ENCODE measurements at places on chromosomes 13 and 19.

- DNase-seq, result no peak
These were observed 11.5 kb downstream of the CEACAM19 start for GRCh38 chr19:44682807-44683206.

DNA sequence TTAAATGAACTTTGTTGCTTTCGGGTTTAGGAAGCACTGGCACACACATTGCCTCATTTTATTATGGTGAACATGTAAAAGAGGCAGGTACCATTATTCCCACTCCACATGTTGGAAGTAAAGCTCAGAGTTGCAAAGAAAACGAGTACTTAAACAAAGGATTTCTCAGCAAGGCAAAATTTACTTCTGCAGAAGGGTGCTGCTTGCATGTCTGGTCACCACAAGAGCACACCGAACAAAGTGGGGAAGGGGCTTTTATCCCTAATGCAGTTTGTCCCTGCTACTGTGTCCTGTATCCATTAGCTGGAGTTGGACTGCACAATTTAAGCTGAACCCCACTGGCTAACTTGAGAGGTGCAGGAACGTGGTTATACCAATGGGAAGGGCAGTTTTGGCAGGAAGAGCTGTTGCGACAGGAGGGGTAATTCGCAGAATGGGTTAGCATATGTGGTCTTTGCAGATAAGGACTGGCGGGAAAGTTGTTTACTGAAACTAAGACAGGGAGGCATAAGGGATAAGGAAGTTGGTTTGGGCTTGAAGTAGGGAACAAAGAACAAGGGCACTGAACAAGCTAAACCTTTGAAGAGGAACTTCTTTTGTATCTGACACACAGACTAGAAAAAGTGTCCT is 545.5 kb downstream of the UQCRFS1 start:
- no peak for DNase-seq

DNA sequence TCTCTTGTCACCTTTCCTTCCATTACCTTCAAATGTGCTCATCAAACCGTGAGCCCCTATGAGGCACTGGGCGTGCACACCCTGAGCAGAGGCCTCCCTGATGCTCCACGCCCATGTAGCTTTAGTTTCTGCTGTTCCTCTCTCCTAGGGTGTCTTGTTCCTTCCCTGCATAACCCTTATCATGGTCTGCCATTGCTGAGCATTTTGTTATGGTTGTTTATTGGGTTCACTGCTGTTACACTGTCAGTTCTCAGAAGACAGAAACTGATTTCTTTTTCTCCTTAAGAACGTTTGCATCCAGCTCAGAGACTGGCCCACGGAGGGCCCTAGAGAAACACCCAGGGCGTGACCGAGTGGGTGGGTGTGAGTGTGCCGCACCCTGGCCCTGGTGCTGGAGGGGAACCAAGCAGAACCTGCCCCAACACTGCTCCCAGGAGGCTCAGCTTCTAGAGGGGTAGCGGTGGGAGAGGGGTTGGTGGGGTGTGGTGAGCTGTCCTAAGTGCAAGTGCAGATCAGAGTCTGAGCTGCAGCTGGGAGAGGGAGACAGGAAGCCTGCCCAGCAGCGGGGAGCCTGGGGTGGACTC is 61.4 kb upstream of the URI1 start:
- no peak for DNase-seq

DNA sequence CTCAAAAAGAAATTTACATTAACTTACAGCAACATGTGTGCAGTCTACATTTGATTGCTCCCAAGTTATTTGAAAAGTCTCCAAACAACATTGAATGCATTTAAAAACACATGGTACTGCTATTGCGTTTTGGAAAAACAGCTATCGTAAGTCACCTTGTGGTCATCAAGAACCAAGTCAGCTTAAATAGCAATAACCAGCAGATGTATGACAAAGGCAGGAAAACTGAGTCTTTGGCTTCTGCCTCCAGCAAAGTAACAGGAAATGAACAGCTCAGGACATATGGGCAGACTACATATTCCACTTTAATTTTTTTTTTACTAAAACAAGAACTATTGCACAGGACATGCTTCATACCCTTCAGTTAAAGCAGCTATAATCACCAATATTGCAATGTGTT is 580.6 kb upstream of the SPRY2 start:
- no peak for DNase-seq

GRCh38 chr19:41700381-41701195 is 7.8 kb upstream of the CEACAM5 start:
- DNase-seq, result no peak

- DNase-seq, result no peak
These were observed 127.5 kb downstream of the LIG4 start for GRCh38 chr13:108087810-108088209.

GRCh38 chr19:35000647-35001501 is 751 bp downstream of the GRAMD1A start:
- peak; percentile 73 for DNase-seq

GRCh38 chr13:46539231-46539630 is 13.7 kb upstream of the LRCH1 start:
- DNase-seq, result no peak

DNA sequence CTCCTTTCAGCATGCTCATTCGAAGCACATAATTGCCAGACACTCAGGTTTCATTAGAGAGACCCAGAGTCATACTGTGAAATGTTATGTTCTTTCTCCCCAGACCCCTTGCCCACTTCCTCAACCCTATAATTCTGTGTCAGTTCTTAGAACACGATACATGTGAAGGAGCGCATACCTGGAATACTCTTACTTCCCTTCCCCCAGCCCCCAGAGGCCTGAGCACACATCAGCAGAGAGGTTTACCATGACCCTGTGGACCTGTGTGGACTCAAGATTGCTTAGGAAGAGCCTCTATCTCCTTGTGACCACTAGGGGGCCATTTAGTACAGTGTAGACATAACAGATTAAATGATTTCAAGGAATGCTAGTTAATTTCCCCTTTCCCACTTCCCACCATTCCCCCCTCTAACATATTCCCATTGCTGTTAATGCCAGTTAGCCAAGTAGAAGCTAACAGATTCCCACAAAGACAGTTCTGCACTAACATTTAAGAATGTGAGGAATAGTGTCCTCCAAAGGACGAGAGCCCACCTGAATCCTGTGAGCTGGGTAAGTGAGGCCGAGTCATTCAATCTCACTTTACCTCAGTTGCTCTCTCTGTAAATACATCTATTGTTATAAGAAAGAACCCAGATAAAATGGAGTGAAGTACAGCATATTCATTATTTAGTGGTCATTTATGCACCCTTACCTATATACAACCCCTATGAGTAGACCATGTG is 154.2 kb upstream of the MAB21L1 start:
- DNase-seq, result no peak

DNA sequence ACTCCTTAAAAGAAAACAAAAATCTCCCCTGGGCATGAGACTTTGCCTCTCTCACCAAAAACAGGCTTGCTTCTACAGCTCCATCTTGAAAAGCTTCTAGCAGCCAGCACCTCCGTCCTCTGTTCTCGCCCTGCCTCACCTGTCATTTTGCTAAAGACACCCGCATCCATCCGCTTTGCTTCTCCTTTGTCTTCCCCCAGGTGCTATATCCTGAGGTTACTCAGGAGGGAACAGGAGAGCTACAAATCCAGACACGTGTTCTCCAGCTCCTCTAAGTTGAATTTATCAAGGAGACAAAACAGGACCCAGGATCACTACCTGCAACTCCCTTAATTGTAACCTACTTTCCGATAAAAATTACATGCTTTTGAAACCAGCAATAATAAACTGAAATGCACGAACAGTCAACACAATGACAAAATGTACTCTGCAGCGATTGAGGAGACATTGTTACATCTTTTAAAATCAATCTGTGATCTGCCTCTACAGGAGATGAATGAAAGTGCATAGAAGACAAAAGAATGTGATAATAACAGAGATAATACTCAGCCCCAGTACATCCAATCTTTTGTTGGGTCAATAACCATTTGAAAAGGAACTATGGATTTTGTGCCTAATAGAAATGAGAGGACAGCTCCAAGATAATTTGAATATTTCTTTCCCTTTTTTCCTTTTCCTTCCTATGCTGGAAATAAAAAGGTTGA is 221.2 kb downstream of the DCLK1 start:
- DNase-seq, result no peak

DNA sequence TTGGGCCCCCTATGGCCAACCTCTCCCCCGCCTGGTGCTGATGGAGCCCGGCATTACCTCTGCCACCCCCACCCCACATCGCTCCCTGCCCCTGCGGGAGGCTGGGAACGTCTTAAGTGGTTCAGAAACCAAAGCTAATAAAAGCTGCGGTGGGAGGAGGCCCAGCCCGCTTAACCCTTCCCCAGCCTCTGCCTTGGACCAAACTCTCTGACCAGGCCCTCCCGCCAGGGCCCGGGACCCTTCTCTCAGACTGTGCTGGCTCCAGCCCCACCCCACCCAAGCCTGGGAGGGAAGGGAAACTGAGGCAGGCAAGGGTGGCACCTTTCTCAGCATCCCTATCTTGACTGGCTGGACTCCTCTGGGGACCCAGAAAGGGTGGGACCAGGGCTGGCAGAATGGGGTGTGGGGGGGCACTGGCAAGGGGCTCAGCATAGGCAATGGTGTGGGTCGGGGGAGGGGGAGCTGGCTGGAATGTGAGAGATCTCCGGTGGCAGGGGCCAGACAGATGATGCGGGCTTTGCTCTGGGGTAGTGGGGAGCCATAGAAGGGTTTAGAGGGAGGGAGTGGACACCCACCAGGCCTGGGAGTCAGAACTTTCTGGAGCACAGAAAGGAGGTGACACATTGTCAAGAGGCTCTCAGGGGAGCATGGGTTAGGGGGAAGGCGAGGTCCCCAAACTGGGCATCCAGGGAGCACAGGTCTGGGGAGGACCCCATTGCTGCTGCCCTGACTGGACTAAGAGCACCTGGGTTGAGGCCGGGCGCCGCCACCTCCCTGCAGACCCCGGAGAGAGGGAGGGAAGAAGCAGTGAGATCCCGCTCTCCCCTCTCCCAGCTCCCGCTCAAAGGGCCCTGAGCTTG is 21.9 kb downstream of the SMIM24 start:
- no peak for DNase-seq

DNA sequence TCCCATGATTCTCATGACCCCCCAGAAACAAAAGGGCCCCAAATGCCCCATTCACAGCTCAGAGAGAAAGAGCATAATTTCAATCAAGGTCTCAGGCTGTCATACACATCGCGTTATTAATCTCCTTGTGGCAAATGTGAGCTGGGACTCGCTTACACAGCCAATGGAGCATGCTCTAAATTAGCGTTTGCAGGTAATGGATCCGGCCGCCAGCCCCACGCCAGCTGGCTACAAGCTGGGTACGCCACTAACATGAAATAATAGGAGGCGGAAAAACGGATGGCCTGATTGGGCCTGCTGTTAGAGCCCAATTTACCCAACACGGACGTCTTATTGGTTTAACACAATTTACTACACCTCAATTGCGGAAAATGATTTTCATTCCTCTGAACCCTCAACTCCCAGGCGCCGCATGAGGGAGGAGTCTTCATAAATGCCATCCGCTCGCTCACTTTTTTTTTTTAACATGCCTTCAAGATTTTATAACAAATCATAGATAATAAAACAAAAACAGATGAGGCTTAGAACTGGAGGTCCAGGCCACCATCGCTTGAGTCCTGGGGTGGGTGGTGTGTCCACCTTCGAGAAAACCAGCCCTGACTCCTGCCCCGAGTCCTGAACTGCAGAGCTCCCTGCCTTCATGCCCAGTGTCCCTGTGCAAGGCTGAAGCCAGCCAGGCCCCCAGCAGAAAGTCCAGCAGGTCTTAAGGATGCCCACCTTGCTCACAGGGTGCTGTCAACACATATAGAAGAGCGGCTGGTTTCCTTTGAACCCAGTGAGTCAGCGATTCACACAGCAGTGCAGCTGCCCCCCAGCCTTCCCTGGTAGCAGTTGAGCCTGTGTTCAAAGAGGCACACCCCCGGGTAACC is 62.1 kb downstream of the PEPD start:
- DNase-seq, result no peak

GRCh38 chr13:24277761-24278160 is 31.6 kb upstream of the C1QTNF9 start:
- DNase-seq, result no peak

DNA sequence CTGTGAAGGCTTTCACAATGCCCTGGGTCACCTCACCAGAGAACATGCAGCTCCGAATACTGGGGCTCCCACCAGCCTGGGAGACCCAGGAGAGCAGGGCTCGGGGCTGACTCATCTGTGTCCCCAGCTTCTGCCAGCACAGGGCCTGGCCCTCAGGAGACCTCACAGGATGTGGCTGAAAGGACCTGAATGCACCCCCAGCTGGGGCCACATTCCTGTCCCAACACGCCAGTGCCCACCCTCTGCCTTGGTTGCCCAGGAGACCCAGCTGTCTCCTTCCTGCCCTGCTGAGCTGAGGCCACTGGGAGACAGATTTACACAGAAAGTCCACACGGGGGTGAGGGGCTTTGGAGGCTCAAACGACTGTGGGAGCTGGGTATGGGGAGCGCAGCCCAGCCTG is 11.9 kb downstream of the BCAT2 start:
- DNase-seq, result no peak

- no peak for DNase-seq
These were observed 64.2 kb upstream of the UBL3 start for GRCh38 chr13:29914581-29914980.

DNA sequence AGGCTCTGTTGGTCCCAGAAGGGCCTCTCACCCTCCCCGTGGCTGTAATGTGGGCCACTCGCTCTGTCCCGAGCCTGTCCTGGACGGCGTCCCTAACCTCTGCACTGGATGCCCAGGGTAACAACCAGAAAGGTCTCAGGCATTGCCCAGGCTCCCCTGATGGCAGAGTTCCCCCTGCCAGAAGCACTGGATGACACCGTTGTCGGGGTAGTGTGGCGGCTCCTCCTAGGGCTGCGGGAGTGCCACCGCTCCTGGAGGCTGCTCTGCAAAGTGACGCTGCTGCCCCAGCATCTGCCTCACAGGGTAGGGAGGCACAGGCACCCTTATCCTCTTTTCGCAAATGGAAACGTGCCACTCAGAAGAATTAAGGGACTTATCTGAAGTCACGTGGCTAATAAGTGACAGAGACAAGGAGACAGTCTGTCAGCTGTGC is 32.0 kb downstream of the MPHOSPH8 start:
- DNase-seq, result no peak
